Activated naive CD4-positive, alpha-beta T cell treated with anti-CD3 and anti-CD28 coated beads, Interleukin-2, amount 50 U/mL, for 16 hours (primary cell): ENCODE measurements at places on chromosomes 4 and X.

DNA sequence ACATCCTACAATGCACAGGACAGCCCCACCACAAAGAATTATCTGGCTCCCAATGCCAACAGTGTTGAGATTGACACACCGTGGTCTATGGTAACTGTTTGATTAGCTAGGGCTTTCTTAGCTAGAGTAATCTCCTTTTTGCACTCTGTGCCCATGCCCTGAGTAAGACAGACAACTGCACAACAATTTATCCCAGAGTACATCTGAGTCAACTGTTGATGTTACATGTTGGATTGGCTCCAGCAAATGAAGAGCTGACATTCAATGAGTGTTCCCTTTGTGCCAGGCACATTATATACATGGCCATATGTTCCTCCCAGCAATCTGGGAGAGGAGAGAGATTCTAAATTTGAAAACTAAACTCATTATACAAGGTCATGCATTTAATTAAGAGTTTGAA, 3.9 kb upstream of the FAM9C start:
- no peak for DNase-seq

DNA sequence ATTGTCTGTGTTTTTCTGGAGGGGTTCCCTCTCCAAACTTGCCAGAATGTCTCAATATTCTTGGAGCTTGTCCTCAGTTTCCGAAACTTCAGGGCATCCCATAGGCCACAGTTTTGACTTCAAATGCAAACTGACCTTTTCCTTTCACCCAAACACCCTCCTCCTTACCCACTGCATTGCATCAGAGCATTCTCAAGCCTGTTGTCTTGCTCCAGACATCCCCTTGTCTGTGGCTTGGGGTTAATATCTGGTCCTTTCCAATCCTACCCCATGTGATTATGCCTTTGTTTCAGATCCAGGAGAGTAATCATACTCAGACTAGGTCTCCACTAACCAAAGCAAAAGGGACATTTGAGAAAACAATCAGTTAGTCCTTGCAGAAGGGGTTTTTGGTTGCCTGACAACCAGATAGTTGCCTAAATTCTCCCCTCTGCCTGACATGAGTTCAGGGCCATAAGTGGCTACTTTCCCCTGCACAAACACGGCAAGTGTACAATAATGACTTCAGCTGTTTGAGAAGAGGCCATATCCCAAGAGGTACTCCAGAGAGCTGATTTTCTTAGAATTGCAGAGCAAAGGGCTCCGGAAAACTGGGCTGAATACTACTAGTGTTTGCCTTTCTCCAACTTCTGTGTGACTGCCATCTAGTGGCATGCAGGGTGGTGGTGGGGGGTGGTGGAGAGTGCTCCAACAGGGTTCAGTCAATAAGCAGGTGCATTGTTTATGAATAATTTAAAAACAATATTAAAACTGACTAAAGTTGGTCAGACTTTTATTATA, 130.2 kb downstream of the CHRDL1 start:
- no peak for DNase-seq

DNA sequence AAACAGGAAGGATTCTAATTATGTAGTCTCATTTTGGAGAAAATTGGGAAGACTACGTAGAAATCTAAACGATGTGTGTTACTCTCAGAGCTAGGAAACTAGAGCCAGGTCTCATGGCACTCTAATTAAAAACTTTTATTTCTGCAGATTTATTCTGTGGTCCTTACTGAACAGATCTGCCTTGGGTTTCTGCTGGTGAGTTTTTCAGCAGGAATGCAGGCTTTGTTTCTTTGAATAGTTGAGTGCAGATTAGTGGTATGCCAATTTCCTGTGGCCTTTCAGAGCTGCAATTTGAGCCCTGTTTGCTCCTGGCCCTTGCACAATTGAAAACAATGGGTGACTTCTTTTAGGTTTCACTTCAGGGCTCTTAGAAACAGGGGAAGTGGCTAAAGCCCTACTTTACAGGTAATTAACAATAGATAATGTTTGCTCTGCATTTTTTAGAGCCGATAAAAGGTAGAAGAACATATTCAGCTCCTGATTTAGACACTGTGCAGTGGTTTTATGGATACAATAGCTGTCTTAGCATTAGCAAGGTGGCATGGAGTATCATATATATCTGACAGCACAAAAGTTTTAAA, 21.8 kb downstream of the SPRY1 start:
- no peak for DNase-seq

- no peak for DNase-seq
Observed at GRCh38 chr4:610411-611261, 14.7 kb upstream of the PDE6B start.

- no peak for DNase-seq
Observed at GRCh38 chr4:161350946-161351345, 812.9 kb downstream of the FSTL5 start.

DNA sequence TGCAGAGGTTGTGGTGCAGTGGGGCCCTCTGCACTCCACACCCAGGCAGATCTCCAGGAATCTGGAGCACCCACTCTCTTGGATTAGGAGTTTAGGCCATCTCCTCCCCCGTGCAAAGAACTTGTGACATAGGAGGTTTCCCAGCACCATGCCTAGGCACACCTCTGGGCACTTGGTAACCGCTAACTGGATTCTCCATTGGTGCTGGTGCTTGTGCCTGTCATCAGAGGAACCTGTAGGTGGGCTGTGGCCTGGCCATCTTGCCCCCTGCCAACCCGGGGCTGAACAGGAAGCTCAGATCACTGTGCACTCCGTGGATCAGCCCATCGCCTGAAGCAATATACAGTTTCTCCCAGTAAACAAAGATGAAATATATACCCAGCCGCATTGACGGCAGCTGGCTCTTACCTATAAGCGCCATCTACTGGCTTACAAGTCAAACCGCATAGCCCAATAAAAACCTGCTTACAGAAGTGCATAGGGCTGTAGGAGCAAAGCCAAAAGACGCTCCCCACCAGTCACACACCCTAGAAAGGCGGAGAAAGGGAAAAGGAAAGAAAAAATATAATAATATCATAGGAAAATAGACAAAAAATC, 19.1 kb upstream of the TEX13B start:
- DNase-seq: no peak

DNA sequence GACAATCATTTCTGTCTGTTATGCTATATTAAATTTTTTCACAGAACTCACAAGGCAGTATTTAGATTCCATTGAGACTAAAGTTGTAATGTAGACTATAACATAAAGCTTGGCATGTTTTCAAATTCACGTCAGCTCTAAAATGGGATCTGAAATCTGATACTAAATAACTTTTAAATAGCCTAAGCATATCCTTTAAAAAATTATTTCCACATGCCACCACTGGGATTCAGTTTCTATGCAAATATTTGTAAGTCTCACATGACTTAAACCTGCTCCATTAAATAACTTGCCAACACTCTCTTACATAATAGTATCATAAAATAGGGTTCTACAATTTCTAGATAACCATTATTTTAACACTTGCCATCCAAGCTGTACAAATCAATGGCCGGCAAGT, 32.4 kb downstream of the KLHL8 start:
- DNase-seq: no peak

GRCh38 chrX:141142946-141143345, 34.0 kb downstream of the LDOC1 start:
- no peak for DNase-seq

- DNase-seq: no peak
Observed at GRCh38 chr4:67521506-67521905, 23.8 kb downstream of the CENPC start.

DNA sequence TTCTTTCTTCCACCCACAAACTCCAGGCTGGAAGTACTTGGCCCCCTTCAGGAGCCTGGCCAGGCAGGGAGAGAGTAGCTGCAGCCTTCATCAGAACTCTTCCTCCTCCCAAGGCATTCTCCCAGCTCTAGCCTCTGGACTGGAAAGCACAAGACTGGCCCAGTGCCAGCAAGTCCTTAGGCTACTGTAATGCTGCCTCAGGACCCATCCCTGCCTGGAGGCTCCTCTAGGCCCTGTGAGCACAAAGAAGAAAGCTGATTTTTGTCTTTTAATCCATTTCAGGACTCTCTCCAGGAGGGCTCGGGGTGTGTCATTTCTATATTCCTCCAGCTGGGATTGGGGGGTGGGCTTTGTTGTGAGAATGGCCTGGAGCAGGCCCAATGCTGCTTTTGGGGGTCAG, 10.8 kb downstream of the AWAT2 start:
- no peak for DNase-seq
